Activated naive CD4-positive, alpha-beta T cell (primary cell): ENCODE measurements at places on chromosomes 11 and 22.

- no peak for DNase-seq
Measured at GRCh38 chr22:49156662-49157285, 670.9 kb downstream of the BRD1 start.

DNA sequence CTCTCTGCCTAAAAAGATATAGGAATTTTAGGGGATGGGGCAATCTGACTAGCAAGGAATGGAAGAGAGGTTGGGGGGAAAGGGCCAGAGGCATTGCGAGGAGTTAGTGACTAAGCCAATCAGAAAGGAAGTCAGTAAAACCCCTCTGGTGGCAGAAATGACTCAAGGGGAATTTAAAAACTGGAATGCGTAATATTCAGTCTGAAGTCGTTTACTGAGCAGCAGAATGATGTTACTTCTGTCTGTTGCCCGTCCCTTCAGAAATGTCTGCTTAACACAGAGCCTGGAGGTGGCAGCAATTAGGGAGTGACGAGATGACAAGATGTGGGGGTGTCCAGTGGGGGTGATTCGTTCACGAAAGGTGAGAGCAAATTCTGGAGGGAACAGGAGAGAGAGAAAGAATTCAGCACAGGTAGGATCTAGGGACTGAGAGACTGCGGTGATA lies 107.7 kb upstream of the CLMP start:
- no peak for DNase-seq

- no peak for DNase-seq
Measured at GRCh38 chr11:44531116-44531504, 34.4 kb upstream of the CD82 start.

GRCh38 chr11:70108250-70108649 lies 30.1 kb downstream of the ANO1 start:
- no peak for DNase-seq

- no peak for DNase-seq
Measured at GRCh38 chr11:110903830-110904229, 191.6 kb upstream of the ARHGAP20 start.

GRCh38 chr11:129639300-129639699 lies 176.3 kb upstream of the TMEM45B start:
- no peak for DNase-seq
